ENCODE measurements at places on chromosomes 16 and 17.

DNA sequence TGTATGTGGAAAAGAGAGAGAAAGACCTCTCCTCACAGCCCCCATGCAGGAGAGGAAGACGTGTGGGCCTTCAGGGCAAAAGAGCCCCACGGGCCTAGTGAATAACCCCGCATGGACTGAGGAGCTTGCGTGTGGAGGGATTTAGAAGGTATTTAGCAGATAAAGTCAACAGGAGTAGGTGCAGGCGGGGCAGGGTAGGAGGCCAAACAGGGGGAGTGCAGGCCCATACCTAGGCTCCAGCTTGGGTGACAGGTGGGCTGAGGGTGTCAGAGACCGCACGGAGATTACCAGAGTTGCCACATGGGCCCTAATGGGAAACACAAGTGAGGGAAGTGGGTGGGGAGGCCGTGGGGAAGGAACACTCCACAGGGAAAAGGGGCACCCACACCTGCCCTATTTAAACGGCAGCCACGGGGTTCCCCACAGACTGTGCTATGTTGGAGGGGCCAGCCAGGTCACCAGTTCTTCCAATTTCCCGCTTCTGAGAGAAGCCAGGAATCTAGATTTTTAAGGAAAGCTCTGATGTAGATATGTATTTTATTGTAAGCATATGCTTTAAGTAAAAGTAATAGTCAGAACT lies 8.2 kb upstream of the CNGB1 start:
- DNase-seq = no peak

- no peak for DNase-seq
Observed at GRCh38 chr17:66957343-66957742, 7.2 kb upstream of the CACNG4 start.

DNA sequence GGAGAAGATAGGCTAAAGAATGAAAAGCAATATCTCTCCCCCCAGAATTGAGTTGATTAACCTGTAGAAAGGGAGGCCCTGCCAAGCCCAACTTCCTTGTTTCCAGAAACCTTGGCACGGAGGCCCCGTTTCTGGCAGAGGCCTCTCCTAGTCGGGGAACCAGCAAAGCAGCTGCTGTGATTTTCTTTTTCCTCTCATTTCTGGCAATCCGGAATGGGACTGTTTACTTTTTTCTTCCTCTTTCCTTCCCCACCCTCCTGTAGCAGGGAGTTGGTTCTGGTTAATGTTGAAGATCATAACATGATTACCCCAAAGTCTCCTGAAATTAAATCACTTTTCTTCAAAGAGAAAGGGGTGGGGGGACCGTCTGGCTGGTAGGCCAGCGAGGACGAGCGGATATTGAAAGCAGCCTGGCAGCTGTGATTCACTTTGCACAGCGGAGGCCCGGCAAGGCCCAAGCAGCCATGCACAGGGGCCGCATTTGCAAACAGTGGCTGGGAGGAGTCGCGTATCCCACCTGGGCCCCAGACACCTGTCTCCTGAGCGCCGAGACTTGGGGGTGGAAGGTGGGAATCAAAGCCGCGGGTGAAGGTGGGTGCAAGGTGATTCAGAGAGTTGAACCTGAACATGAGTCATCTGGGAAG lies 51.5 kb downstream of the NTN1 start:
- no peak for DNase-seq

- no peak for DNase-seq
Observed at GRCh38 chr17:57412520-57413096, 156.3 kb downstream of the MSI2 start.

GRCh38 chr17:79633993-79634813 lies 23.4 kb upstream of the RBFOX3 start:
- no peak for DNase-seq

GRCh38 chr16:50440991-50441390 lies 72.2 kb upstream of the BRD7 start:
- no peak for DNase-seq

GRCh38 chr17:36845916-36846315 lies 91.4 kb upstream of the LHX1 start:
- no peak for DNase-seq

GRCh38 chr16:82280867-82281266 lies 110.8 kb upstream of the MPHOSPH6 start:
- DNase-seq = no peak

DNA sequence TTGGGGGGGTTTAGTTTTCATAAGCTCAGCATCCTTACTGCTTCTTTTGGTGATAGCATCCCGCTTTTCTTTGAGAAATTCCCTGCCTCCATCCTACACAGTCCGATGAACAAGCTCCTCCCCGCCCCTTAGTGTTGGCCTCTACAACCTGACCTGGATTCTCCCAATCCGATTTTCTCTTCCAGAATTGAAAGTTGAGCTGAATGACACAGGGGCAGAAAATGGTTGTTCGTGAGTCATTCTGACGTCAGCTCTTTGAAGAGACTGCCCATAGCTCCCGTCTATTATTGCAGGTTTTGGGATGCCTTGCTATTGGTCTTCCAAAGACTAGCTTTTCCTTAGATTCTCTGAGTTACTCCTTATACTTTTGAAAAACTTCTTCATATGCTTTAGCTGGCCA lies 279.7 kb downstream of the SLC39A11 start:
- DNase-seq = no peak

DNA sequence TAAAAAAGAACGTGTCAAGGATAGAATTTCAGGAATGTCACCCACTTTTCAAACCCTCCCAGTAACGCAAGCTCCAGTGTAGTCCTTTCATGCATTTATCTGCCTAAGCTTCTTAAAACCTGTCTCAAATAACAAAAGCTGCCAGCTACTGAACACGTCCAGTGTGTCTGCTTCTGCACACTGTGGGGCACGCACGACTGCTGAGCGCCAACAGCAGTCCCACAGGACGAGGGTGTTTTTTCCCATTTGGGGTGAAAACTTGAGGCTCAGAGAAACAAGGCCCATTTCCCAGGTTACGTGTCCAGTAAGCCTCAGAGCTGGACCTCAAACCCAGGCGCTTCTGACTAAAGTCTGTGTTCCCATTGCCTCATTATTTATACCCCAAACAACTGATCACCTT lies 17.2 kb downstream of the NTAN1 start:
- DNase-seq = no peak

- no peak for DNase-seq
Observed at GRCh38 chr16:5019775-5020174, 14.0 kb downstream of the NAGPA start.

- peak; percentile 7 for DNase-seq
Observed at GRCh38 chr17:71412803-71413202, 708.0 kb upstream of the SOX9 start.

- DNase-seq = peak; percentile 84
Observed at GRCh38 chr16:11824362-11824761, 27.0 kb downstream of the RSL1D1 start.

DNA sequence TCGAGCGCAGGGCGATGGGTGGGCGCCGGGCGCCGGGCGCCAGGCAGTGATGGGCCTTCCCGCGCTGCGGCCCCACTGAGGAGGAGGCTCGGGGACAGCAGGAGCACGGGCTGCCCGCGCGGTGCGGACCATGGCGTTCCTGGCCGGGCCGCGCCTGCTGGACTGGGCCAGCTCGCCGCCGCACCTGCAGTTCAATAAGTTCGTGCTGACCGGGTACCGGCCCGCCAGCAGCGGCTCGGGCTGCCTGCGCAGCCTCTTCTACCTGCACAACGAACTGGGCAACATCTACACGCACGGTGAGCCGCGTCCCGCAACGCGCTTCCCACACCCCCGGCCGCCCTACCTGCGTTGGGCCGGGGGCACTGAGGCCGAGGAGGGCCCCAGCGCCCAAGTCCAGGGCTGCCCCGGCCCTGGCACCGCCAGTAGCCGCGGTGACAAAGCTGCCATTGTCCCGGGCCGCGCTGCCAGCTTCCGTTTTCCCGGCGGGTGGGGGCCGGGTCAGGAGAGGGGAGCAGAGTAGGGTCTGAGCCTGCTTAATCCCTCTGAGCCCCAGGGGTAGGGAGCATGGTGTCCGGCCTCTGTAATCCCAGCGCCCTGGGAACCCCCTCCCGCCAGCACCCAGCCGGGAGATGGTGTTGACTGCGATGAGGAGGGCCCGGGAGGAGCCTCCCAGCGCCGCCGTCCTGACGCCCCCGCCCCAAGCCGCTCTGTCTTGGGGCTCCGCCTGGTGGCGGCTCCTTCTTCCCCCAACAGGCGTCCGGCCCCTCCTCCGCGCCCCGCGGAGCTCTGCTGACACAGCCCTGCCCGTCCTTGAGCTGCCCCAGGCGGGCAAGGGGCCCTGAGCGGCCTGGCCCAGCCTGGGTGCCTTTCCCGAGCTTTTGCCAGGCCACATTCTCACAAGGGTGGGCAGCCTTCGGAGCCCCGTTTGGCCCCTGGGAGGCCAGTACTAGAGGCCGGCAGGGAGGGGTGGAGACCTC lies 685 bp downstream of the PAQR4 start:
- peak; percentile 96 for DNase-seq

DNA sequence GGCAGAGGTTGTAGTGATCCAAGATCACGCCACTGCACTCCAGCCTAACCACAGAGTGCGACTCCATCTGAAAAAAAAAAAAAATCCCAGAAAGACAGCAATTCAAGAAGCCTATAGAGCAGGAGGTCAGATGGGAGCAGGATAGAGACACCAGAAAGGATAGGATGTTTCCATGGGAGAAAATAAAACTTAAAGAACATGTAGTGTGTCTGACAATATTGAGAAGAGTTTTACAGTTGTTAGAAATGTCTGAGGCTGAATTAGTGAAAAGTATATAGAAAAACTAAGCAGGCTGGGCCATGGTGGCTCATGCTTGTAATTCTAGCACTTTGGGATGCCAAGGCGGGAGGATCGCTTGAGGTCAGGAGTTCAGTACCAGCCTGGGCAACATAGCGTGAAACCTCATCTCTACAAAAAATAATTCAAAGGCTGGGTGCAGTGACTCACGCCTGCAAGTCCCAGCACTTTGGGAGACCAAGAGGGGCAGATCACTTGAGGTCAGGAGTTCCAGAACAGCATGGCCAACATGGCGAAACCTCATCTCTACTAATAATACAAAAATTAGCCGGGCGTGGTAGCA lies 15.3 kb upstream of the TRIM37 start:
- DNase-seq = no peak

DNA sequence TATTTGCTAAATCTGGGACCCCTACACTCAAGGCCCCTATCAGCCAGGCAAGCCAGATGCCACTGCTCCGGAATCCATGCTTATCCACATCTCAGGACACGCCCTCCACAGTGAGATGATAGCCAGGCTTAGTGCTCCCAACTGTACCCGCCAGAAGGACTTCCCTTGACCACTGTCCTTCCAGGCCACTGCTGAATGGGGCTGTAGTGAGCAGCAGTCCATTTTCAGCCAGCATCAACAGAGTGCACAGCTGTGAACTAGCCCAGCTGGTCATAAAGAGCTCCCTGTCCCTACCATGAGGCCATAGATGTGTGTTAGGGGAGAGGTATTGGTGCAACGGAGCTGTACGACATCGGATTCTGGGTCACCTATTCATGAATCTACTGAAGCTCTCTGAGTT lies 13.0 kb upstream of the MED9 start:
- no peak for DNase-seq
